Activated CD4-positive, CD25-positive, alpha-beta regulatory T cell treated with anti-CD3 and anti-CD28 coated beads, Interleukin-2, amount 50 U/mL, for 24 hours (primary cell): ENCODE measurements at places on chromosomes 7 and 10.

DNA sequence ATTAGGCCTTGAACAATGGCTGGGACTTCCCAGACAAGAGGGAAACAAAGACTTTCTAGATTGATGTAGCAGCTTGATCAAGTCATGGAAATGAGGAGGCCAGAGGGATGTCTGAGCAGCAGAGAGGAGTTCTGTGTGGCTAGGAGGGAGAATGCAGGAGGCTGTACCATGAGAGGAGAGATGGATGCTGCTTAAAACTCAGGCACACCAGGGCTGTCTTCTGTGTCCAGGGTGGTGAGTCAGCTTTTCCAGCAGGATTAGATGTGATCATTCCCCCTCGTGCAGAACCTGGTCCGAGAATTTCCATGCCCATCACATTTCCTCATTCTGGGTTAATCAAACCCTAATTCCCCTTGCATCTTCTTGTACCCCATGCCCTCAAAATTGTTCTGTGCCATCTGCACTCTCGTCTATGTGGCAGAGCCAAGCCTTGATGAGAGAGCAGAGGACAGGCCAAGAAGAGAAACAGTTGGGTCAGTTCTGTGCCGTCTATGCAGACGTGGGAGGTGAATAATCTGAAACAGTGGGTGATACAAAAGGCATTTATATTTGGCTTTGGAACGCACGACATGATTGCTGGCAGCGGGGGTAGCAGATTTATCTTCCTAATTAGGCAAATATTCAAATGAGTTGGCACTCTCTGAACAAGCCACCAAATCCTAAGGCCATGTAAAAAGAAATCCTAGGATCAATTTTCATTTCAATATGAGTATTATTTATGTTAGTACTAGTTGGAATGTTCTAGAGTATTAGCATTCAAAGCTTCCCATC, 160.7 kb downstream of the TMEM178B start:
- ATAC-seq = no peak

DNA sequence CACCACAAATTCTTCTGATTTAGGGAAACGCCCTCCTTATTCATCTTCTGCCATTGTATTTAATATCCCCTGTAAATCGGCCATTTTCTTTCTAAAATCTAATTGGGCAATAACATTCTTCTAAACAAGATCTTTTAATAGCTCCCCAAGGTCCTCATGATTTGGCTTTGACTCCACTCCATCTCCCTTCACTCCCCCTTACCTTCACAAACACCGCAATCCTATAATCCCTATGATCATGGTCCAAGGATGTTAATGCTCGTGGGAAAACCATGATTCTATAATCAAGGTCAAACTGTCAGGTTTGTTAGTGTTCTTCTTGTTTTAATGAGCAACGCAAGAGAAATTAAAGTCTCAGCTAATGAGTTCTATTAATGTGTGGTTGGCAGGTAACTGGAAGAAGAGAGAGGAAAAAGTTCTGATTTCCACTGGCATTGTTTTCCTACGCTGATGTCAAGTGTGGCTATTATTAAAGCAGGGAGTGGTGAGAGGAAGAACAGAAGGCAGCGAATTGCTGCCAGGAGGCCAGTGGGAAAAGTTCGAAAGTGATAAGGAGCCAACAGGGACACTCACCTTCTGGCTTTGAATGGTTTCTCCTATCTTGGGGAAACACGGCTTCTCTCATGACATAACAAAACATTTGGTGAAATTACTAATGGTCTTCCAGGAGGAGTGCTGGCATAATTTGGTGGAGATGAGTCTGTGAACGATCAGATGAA, 28.1 kb downstream of the LRRC72 start:
- ATAC-seq = no peak

DNA sequence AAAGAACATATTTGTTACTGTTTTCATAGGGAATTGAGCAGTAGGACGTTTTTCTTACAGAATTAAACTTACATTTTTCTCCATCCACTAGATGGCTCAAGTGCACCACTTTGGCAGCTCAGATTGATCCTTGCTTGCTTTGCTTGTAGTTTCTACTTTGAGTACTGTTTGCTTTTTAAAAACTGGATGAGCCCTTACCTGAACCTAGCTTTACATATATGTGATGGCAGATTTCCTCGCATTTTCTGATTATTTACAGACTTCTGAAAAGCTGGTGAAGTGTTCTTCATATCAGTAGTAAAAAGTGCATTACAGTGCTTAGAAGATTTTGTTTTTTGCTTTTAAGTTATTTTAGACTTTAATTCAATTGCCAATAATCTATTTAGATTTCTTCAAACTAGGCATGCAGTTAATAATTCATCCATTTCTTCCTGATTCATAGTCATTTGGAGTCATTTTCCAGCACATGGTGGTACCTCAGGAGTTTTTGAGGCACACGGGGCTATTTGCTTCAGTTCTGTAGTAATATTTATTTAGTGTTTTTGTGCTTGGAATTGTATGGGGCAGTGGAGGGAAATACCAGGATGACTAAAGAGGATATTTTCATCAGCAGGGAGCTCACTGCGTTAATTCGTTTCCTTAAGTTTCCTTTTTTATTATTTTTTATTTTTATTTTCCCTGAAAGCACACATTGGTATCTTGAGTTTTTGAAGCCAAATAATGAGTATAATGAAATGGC, 57.3 kb downstream of the MAPK8 start:
- ATAC-seq = no peak

DNA sequence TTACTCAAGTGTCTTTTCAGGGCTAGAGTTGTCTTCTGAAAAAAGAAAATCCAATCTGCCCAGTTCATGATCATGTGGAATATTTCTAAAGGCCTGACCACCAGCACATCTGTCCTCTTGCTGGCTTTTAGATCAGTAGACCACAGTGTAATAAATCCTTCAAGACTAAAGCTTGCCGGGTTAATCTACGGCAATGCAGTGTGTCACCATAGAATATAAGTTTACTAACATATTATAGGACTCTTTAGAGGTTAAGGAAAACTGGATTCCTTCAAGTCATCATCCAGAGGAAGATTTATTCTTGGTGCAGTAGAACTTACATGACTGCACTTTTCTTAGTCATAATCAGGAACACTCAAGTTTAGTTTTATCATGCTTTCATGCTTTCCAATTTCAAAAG, 349.5 kb downstream of the SEMA3D start:
- ATAC-seq = no peak

DNA sequence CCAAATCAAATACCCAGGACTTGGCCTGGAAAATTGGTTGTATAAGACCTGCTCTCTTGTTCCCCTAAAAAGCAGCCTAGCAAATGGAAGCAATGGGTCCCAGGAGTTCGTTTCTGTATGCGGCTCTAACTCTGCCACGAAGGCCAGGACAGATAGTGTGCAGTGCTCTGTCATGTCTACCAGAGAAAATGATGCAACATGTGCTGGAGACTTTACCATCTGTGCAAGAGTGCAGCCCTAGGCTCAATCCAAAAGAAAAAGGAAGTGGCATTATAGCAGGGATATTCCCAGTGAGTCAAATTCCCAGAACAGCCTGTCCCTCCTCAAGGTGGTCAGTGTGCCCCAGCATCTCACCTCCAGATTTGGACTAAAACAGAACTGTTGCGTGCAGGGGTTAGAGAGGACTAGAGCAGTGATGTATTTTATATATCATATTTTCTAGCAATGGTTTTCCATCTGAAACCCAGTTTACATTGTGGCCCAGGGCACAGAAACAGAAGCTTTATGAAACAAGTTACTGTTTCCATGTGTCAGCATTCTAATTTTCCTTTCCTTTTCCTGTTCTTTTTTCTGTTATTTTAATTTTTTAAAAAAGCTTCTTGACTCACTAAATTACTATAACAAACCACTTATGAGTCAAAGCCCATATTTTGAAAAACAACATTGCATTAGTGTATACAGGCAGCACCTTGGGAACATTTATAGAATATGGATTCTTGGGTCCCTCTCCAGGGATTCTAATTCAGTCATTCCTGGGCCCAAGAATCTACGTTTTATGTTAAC, 311.2 kb downstream of the RNLS start:
- ATAC-seq = peak; percentile 16

GRCh38 chr7:147276783-147277370, 1160.3 kb downstream of the CNTNAP2 start:
- ATAC-seq = no peak

DNA sequence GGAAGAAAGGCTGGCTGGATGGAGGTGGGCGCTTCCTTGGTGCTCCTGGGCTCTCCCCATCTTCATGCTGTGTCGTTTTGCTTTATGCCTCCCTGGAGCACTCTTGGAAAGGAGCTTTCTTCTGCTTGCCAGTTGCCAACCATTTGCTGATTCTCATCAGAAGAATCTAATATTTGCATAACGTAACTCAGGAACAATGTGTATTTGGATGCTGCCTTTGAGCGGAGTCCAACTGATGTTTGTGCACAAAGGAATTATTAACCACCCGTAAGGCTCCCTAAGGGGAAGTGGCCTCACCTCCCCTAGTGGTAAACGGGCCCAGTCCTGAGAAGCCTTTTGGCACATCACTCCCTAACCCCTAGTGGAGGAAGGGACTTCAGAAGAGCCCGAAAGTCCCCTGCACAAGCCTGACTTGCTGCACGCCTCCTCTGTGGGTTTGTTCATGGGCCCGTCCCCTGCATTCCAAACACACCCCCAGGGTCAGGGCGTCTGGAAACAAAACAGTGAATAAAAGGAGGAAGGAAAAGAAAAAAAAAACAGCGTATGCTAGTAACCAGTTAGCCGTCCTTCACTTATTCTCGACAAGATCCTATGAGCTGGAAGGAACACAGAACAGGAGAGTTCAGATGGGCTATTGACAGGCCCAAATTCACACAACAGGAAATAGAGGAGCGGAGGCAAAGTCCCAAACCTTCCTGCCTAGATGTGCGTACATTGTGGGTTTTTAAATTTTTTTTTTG, 602.2 kb downstream of the LRMDA start:
- no peak for ATAC-seq

GRCh38 chr7:131151034-131151433, 176.6 kb upstream of the MKLN1 start:
- ATAC-seq = no peak

DNA sequence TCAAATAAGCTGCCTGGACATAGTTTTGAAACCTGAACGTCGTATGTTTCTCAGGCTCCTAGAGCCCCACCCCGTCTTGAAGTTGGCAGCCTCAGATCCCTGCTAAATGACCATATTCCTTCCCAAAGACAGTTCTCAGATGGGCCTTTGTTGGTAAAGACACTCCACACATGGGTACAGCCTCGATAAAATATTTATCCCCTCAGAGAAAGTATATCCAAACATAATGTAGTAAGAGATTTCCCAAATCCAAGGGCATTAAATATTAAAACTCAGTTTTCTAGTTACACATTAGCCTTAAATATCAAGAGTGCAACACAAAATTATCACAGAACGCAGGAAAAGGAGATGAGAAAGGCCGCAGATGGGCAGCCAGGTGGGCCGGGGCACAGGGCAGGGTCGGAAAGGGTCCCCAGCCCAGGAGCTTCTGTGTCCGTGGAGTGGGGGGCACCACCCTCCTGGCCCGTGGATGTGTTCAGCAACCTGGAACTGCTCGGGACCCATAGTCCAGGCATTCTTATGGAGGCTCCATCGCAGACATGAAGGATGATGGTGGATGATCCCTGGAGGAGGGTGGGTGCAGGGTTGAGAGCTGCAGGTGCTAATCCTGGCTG, 1.5 kb upstream of the CFAP46 start:
- ATAC-seq = no peak

DNA sequence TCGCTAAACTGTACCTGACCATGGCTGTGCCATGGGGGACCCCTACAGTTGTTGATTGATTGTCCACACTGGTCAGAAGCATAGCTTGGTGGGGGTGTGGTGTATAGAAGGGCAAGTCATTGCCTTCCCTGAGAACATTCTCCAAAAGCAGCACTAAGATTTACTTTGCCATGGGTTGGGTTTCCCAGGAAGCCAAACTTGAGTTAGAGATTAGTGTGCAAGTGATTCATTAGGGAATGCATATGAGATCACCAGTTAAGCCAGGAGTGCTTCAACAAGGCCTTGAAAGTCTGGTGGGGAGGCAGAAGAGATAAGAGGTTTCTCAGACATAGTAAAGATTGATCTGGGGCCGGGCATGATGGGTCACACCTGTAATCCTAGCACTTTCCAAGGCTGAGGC, 21.4 kb upstream of the TPST1 start:
- ATAC-seq = no peak

GRCh38 chr10:89032141-89032891, 41.7 kb downstream of the FAS start:
- ATAC-seq = peak; percentile 89

DNA sequence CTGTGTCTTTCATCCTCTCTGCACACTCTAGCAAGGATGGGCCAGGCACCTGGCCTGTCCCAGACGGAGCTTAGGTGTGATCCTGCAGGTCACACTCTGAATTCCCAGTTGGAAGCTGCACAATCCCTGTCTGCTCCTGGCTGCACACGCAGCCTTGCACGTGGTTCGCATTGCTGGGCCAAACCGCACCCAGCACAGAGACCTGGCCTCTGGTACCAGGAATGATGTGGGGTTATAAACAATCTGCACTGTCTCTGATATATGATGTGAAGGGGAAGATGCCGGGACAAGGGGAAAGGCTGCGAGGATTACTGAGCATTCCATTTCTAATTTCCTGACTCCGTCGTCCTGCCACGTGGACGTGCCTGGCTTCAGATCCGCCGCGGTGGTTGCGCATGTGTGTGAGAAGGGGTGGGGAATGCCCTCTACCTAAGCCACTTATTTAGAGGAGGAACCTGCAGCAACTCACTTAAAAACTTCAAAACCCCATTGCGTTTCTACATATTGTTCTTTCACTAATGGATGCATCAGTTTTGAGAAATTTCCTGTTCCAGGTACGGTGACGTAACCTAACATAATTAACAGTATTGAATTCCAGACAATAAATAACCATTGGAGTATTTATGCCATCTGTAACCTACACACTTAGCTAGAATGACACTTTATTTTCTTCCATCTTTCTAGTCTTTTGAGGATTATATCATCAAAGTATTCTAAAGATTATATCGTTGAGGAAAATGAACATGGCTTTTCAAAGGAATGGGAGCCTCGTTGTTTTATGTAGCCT, 559.7 kb upstream of the MGMT start:
- no peak for ATAC-seq

- no peak for ATAC-seq
These were observed 799.5 kb upstream of the LRRN3 start for GRCh38 chr7:110291430-110291829.

- ATAC-seq = no peak
These were observed 15.8 kb upstream of the BNIP3 start for GRCh38 chr10:131997366-131998049.

DNA sequence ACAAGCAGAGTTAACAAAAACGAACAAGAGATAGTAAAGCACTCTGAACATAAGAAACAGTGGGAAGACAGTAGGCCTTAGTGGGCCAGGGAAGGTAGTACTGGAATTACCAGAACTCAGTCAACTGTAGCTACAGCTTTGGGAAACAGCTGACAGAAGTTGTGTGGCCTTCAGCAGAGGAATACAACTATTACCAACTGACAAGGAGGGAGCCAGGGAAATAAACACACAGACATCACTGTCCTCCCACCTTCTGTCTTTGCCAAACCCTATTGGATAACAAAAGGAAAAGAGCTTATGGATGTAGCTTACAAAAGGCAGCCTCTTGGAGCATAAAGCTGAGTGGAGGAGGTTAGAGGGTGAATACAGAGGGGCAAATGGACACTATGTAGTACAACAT, 15.4 kb downstream of the MICU1 start:
- ATAC-seq = no peak
